Stimulated activated effector memory CD8-positive, alpha-beta T cell treated with anti-CD3 and anti-CD28 coated beads, Interleukin-12 subunit alpha, Interleukin-12 subunit beta, amount 100 ng/mL, for 72 hours (primary cell): ENCODE measurements at places on chromosomes 1 and 21.

DNA sequence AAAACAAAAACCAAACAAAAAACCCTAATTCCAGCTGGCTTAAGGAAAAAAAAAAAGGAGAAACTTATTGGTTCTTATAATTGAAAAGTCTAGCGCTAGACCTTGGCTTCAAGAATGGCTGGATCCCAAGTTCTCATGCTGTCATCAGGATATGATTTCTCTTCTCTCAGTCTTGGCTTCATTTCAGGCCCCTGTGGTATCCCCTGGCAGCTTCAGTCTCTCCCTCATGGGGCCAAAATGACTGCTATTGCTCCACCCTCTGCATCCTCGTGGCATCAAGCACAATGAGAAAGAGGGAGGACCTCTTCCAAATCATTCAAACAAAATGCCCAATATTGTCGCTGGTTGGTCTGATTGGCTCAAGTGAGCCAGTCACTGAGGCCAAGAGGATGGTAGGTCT, 80.7 kb downstream of the GIPC2 start:
- no peak for DNase-seq

DNA sequence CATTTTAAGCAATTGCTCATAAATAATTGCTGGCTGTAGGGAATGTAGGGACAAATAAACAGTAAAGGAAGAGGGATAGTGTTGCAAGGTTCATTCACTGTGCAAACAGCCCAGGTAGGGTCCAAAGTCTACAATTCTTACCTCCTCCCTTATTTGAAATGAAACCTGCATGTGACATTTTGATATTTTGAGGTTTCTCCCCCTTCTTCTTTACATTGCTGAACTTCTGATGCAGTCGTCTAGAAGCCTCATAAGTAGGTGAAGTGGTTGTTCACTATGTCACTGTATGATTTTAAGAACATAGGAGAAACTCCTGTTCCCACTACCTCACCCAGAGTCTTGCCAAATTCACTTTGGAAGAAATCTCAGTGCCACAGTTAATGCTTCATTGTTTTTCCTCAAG, 16.1 kb downstream of the F5 start:
- no peak for DNase-seq

DNA sequence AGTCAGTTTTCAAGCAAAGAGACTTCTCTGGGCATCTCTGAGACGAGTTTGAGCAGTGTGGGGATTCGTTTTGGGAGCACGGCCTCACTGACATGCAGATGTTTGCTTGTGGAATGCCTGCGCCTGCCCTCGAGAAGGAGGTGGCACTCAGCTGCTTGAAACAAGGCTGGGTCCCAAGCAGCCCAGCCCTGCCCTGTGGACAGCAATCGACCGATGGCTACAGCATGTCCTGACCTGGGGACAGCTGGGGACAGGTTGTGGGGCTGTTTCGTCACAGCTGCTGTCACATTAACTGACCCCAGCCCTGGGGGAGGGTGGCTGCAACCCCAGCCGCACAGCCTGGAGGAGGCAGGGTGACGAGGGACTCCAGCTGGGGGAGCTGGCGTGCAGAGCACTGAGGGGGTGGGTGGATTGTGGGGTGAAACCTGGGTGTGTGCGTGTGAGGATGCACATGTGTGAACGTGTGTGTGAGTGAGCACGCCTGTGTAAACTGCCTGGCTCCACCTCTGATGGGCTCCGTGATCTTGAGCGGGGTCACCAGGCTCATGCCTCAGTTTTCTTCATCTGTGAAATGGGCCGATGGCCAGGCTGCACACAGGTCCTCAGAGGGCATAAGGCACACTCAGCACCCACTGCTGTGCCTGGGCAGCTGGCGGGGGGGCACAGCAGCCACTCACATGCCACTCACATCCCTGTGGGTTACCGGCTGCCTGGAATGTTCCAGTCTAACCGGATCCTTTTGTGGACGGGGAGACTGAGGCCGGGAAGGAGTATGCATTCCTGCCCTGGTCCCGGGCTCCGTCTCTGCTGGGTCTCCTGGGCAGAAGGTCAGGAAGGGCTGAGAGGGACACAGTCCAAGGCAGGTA, 49.3 kb downstream of the COL18A1 start:
- no peak for DNase-seq

GRCh38 chr21:29299046-29299915, 559 bp downstream of the BACH1 start:
- DNase-seq = peak; percentile 68

DNA sequence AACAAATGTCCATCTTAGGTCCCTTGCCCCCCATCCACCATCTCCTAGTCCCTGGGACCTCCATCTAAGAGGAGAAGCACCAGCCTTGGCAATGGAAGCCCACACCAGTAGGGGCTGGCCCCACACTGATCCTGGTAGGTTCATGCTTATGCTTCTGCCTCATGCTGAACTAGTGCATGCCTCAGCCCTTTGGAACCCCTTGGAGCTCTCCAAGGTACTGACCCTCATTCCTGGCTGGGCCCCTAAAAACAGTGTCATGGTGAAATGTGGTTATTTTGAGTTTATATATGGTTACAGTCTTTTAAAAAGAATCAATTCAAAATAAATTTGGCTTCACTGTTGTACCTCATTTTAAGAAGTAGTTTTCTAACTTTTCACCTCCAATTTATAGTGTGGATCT, 108.3 kb downstream of the HIVEP3 start:
- DNase-seq = peak; percentile 68

GRCh38 chr1:6842301-6842700, 57.0 kb downstream of the CAMTA1 start:
- no peak for DNase-seq

DNA sequence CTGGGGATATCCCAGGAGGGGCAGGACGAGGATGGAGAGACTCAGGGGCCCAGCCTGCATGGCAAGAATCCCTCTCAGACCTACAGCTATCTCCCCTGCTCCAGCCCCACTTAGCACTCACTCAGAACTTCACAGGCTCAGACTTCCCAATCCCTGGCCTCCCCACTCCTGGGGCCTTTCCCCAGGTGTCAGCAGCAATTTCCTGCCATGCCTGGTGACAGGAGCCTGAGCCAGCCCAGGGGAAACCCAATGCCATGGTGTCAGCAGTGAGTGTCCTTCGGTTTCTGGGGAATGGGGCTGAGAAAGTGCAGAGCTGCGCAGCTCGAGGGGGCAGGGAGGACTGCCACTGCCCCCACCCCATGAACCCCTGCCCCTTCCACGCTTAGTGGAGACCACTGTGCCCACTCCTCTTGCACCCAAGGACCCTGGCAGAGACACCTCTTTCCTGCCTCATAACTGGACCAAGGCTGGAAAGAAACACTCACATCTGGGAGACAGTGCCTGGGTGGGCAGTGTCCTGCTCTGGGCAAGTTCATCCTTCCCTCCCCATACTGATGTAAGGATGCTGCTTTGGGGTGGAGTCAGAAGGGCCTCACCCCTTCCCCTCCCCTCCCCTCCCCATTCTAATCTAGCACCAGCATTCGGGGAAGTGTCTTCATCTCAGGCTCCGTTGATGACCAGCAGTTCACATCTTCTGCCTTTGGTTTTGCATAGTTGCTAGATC, 17.1 kb upstream of the UBL4B start:
- DNase-seq = no peak

DNA sequence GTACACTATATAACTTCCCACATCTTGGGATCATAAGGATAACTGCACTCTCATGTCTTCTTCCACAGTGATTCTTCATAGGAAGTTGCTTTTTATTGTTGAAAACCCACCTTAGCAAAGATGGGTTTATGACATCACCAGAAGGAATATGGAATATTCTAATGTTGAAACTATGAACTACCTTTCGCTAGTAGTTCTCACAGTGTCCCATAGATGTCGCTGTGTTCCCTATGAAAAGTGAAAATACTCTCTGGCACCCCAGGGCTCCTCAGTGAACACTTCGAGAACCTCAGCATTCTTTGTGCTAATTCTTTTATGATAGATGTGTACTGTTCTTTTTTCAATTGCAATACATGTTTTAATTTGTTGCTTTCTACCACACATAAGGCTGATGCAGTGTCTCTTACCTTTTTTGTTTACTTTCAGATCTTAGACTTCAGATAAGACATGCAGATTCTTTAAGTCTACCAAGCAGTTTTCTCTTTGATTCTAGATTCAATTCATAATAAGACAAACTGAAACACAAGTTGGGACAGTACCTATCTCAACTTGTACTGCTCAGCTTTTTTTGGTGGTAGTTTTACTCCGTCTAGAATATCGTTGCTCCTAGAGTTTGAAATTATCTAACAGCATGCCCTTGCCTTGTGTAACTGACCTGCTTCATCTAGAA, 90.8 kb downstream of the GTF2B start:
- DNase-seq = peak; percentile 44

DNA sequence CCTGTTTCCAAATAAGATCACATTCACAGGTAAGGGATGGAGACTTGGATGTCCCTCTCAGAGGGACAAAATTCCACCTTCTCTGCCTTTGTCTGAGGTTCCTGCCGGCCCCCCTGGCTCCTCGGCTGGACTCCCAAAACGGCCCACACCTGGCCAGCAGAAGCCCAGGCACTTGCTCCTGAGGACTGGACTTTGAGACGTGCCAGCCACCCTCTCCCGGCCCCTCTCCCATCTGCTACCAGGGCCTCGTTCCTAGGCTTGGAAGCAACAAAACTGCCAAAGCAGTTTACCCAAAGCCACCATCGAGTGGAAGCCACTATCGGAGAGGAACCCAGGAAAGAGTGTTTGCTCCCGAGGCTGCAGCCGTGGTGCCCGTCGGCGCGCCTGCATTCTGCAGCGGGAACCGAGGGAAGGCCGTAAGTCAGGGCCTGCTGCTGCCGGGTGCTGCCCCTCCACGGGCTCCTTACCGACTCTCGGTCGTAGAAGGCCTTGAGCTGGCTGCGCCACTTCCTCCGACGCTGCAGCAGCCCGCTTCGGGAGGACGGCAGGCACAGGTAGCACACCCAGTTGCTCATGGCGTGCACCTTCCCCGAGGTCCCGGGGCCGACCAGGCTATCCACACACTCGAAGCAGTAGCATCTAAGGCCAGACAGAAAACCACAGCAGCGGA, 3.5 kb downstream of the DNMT3L start:
- no peak for DNase-seq

DNA sequence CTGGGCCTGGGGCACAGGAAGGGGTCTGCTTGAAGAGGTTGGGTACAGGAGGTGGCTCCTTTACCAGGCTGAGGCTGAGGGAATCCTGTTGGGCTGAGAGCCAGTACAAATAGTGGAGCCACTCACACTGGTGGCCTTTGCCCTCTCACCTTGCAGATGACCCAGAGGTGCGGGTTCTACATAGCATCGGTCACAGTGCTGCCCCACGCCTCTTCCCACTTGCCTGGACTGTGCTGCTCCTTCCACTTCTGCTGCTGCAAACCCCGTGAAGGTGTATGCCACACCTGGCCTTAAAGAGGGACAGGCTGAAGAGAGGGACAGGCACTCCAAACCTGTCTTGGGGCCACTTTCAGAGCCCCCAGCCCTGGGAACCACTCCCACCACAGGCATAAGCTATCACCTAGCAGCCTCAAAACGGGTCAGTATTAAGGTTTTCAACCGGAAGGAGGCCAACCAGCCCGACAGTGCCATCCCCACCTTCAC, 1.8 kb upstream of the SLC50A1 start:
- no peak for DNase-seq

- no peak for DNase-seq
Observed at GRCh38 chr1:217687511-217687910, 56.4 kb downstream of the SPATA17 start.

DNA sequence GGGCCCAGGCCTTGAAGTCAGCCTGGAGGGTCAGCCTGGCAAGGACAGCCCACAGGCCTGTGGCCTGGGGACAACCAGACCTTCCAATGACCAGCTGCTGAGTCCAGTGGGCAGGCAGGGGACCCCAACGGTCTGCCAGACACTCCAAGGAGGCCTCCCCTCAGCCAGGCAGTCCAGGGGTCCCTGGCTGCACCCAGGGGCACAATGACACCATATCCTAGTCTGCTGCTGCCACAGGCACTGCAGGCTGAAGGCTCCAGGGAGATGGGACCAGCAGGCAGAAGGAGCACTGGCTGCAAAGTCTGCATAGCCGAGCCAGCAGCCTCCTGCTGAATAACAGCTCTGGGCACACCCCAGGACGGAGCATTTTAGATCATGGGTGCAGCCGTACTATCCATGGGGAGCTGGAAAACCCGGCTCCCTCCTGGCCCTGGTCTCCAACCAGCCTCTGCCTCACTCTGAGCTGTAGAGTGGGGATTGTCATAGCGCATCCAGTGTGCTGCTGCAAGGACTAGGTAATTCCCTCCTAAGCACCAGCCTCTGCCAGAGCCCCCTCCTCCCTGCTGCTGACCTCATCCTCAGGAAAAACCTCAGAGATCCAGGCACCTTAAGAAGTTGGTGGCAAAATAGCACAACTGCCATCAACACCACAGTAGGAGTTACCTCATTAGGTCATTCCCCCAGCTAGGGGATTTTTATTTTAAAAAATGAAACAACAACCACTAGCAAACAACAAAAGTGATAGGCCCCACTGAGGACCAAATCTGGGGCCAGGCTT, 4.8 kb upstream of the LAPTM5 start:
- DNase-seq = no peak

- no peak for DNase-seq
Observed at GRCh38 chr1:40592107-40592803, 60.8 kb downstream of the ZNF684 start.

GRCh38 chr1:79323239-79324025, 316.9 kb upstream of the ADGRL4 start:
- no peak for DNase-seq

- no peak for DNase-seq
Observed at GRCh38 chr1:25795946-25796810, 3.8 kb upstream of the SELENON start.

DNA sequence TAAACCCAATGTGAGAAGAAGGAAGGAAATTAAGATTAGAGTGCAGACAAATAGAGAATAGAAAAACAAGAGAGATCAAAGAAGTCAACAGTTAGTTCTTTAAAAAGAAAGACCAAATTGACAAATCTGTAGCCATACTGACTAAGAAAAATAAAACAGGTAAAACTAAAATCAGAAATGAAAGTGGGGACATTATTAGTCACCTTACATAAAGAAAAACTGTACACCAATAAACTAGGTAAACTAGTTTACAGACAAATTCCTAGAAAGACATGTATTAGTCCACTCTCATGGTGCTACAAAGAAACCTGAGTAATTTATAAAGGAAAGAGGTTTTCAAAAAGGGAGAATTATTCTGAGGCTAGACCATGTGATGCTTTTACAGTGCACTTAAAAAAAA, 22.3 kb downstream of the BLZF1 start:
- no peak for DNase-seq

GRCh38 chr21:40760821-40761220, 86.1 kb downstream of the DSCAM start:
- no peak for DNase-seq
